ENCODE measurements at places on chromosomes 3 and 15. TPM values are rescaled to one million over a fixed set of nuclear protein-coding genes. Genes with fewer than 3 reads are reported as not detected.

GRCh38 chr3:88150371-88150770 is 612 bp downstream of the C3orf38 start:
- DNase-seq = no peak

LRRIQ4 gene
- total RNA-seq = not detected

DNA sequence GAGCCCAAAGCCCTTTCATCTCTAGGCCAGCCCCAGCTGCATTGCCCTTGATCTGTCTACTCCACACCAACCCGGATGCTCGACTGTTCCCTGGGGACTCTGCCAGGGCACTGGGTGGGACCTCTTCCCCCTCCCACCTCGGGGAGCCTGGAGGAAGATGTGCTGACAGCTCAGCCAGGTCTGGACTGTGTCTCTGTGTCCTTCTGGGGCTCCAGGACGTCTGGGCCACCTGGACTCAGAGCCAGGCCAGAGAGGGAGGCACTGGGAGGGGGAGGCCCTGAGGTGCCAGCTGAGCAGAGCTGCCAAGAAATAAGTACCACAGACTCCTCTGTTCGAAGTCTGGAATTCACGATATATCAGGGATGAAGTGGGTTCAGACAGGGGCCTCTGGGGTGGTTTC is 5.8 kb upstream of the HCN4 start:
- no peak for DNase-seq

A4GNT gene
- not detected for total RNA-seq

CASR gene
- total RNA-seq = not detected

DNA sequence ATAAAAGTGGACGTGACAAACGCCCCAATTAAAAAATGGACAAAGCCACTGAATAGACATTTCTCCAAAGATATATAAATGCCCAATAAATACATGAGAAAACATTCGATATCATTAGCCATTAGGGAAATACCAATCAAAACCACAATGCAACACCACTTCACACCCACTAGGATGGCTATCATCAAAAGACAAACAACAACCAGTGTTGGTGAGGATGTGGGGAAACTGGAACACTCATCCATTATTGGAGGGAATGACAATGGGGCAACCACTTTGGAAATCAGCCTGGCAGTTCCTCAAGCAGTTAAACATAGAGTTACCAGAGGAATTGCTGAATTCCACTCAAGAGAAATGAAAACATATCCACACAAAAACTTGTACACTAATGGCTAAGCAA is 32.4 kb upstream of the FGD5 start:
- DNase-seq = no peak

EPHB3 gene
- total RNA-seq = 0.92 TPM

- DNase-seq = no peak
Observed at GRCh38 chr3:188397766-188398705, 244.1 kb downstream of the LPP start.

- DNase-seq = no peak
Observed at GRCh38 chr3:40973141-40973540, 226.2 kb upstream of the CTNNB1 start.

All from epithelial cell of proximal tubule (primary cell).